Body of pancreas (tissue), 4 donors: ENCODE measurements at places on chromosomes 13 and 19.

DNA sequence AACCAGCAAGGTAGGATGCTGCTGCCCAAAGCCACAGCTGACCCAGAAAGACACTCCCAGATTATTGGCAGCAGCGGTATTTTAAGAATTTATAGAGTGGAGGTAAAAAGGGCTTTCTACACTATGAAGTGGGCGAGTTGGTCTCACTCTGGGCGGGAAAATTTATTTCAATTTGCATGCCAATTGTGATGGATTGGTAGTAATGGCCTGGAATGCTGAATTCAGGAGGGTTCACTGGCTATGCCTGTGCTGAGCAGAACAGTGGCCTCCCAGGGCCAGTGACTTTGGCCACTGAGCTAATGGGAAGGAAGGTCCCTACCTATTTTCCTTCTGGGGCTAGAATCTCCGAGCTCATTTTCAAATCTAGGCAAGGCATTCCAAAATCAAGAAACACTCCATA, 243.5 kb downstream of the TSHZ3 start:
- DNase-seq = no peak

DNA sequence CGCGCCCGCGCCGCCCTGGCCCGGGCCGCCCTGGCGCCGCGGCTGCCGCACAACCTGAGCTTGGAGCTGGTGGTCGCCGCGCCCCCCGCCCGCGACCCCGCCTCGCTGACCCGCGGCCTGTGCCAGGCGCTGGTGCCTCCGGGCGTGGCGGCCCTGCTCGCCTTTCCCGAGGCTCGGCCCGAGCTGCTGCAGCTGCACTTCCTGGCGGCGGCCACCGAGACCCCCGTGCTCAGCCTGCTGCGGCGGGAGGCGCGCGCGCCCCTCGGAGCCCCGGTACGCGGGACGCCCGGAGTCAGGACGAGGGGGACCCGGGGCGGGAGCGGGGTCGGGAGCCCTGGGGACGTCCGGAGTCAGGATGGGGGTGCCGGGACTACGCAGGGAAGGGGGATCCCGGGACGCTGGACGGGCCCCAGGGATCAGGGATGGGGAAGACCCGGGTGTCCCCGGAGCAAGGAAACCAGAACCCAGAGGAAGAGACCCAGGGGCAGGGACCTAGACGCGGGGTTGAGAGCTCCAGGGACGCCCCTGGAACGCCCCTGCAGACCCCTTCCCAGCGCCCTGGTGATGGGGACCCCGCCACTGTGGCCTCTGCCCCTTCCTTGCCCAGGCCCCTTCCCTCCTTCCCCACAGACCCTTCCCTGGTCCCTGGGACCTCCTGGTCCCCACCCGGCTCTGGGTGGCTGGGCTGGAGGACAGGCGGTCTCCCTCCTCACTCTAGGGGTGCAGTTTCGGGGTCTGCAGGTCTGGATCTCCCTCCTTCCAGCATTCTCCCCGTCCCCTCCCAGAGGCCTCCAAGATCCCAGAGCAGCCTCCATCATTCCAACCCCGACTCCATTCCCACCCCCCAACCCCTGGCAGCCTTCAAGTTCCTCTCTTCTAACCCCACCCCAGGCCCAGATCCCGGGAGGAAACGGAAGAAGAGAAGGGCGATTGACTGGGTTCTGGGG, 645 bp downstream of the GRIN3B start:
- DNase-seq = no peak

- no peak for DNase-seq
Measured at GRCh38 chr19:50266041-50266440, 62.6 kb downstream of the MYH14 start.

DNA sequence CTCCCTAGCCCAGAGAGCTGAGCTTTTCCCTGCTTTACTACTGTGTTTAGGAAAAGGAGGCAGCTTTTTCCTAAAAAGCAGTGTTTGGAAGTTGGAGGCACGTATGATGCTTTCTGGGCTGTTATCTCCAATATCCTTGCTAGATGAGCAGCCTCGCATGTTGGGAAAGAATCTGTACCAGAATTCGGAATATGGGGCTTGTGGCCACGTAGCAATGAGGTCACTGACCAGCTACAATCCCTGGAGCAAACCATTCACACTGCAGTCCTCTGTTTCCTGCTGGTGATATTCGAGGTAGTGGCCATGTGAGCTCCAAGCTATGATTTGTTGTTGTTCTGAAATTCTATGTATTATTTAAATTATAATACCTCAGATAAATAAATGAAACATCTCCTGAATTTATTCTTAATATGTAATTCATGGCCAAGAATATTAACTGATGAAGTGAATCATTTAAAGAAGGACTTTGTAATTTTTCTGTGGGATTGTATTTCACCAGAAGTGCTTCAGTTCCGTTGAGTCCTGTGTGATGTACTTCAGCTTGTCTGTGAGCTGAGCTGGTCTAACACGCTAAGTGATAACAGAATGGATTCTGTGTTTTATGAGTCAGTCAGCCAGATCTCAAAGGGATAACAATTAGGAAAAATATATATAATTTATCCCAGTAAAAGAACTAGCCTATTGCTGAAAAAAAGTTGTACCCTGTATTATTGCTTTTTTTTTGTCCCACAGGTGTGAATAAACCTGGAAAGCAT, 319.5 kb downstream of the SHISA2 start:
- no peak for DNase-seq
